ENCODE measurements at places on chromosomes 16 and 17.

- DNase-seq, result no peak
Observed at GRCh38 chr16:77277571-77277970, 78.4 kb downstream of the SYCE1L start.

- no peak for DNase-seq
Observed at GRCh38 chr17:19744922-19745757, 3.0 kb downstream of the ALDH3A1 start.

- no peak for DNase-seq
Observed at GRCh38 chr16:65675161-65675560, 553.3 kb upstream of the CDH11 start.

- DNase-seq, result no peak
Observed at GRCh38 chr16:49366669-49367068, 6.9 kb upstream of the C16orf78 start.

GRCh38 chr17:38601539-38602351 lies 4.0 kb downstream of the SRCIN1 start:
- no peak for DNase-seq

- no peak for DNase-seq
Observed at GRCh38 chr17:6064868-6065267, 5.3 kb upstream of the WSCD1 start.

- no peak for DNase-seq
Observed at GRCh38 chr17:66834919-66835454, at the start of gene CACNG5. Gene CACNG5 (plus strand): TSS chr17:66835117. CDS start chr17:66877333, 42,216 bp downstream.

DNA sequence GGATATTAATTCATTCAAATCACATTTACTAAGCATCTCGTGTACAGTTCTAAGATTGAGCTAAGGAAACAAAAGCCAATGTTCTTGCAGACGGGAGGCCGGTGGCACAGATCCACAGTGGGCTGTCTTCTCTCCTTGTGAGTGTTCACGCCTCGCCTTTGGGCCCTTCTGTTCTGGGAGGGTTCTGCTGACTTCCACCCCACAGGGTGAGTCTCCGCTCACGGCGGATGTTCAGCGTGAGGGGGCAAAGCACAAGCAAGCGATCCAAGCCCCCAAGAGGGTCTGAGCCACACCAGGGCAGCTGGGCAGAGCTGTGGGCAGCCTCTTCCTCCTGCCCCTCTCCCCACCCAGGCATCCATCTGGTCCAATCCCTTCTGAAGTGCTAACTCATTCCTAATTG lies 84.3 kb upstream of the DOC2B start:
- DNase-seq, result no peak

DNA sequence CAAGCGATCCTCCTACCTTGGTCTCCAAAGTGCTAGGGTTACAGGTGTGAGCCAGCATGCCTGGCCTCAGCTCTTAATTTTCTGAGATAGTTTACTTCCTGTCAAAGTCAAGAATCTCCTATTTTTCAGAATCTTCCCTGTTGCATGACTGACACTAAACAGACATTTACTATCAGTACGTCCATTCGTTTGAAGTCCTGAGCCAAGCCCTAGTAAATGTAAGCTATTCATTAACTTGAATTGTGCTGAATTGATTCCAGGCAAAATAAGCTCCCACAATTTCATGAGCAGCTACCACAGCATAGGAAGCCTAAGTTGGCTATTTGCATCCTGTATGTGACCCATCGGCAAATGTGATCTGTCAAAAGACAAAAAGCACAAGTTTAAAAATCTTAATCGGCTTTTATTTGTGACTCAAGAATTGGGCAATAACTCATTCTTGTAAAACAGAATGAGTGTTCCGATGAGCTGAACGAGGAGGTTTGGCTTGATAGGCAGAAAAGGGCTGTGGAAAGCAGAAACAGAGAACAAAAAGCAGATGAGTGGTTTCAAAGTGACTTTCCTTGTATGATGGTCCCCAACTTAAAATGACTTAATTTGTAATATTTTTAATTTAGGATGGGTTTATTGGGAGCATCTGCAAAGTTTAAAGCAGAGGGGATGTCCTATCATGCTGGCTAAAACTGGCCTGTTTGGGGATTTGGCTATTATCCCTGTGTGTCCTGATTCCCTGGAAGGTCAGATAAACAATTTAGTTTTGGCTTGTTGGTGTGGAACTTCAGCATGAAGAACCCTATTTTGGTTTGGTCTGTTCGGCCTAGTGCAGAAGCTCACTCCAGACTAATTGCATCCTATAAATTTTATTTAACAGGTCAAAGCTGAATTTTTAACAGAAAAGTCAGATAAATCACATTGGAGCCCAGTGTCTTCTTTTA lies 14.2 kb downstream of the RNF112 start:
- DNase-seq, result no peak

DNA sequence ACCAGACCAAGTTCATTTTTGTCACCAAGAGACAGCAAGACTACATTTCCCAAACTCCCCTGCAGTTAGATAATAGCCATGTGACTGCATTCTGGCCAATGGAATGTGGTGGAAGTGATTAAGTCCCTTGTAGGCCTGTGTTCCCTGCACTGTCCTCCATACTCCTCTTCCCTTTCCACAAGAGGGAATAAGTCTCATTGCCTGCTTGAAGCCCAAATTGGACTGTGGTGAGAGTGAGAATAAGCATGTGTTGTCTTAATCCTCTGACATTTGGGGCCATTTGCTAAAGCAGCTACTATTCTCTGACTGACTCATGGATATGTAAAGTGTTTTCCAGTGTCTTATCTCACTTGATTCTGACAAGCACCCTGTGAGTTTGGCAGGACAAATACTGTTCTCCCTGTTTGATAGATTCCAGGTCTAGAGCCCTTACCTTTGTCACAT lies 20.7 kb downstream of the PIK3R6 start:
- DNase-seq, result no peak

- DNase-seq, result no peak
Observed at GRCh38 chr16:79404571-79404970, 196.0 kb downstream of the MAF start.

- no peak for DNase-seq
Observed at GRCh38 chr17:55432358-55433028, 10.9 kb upstream of the MMD start.

DNA sequence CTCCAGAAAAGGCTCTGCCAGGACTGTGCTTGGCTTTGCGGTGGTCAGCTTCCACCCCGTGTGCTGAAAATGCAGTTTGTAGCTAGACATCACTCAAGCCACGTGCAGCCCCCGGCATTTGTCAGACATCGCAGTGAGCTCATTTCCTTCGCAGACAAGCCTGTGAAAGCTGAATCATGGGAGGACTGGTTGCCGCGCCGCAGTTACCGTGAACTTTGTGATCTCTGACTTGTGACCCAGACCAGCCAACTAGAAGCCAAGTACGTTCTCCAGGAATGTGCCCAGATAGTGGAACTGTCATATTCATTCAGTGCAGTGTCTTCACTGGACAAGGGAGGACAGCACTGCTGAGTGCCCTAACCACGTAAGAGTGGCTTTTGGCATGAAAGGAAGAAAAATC lies 58.1 kb downstream of the NDE1 start:
- DNase-seq, result no peak

DNA sequence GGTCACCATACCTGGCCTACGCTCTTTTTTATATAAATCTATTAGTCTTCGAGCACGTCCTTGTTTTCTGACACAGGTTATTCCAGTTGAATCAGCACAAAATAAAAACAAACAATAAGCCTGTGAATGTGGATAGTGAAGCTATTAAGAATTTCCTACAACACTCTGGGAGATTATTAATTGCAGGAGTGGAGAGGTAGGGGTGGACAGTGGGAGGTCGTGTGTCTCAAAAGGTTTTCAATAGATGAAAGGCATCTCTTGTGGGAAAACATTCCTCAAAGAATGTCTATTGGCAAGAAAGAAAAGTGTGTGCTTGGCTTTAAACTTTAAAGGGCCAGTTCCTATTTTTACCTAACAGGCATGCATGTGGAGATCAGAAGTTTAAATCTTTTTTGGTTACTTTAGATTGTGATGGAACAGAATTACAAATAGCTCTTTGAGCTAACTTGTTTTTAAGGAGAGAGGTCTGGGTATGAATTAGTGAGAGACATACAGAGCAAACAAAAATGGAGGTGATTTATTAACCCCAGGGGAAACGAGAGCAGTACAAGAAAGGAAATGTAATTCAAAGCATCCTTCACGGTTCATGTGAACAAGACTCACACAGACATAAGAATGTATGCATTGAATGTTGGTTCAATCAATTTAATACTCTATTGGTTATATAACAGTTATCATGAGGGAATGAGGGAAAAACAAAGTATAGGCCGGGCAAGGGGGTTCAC lies 9.0 kb downstream of the SMYD4 start:
- DNase-seq, result no peak

DNA sequence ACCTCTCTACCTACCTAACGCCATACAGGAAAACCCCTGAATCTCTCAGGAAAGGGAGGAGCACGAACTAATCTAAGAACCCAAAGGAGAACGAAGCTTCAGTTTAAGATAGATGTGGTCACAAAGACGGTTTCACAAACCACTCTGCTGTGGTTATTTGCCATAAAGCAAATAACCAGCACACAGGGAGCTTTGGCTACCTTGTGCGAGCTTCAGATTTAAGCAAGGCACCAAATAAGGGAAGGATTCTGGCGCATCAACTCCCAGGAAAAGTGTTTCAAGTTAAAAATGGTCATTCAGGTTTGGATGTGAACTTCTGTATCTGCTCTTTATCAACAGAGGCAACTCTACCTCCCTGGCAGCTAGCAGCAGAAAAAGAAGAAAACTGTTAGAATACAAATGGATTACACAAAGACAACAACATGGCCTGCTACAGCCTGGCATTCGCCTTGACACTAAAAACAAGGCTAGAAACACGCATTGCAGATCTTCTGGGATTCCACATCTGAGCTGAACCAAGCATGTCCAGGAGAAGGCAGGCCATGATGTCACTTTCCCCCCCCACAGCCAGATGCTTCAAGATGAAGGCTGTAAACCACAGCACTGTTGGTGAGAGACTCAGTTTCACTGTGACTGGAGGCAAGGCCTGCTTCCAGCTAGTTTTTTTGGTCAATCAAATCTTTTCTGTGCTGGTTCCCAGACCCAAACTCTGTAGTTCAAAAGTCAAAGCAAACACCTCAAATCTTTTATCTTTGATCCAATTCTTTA lies 43.6 kb downstream of the SMG6 start:
- DNase-seq, result no peak

GRCh38 chr16:61684541-61684940 lies 351.7 kb downstream of the CDH8 start:
- no peak for DNase-seq

- DNase-seq, result no peak
Observed at GRCh38 chr16:58842156-58842555, 108.0 kb upstream of the GOT2 start.

Data from SIG-M5 (cell line).